Naive thymus-derived CD4-positive, alpha-beta T cell (primary cell): ENCODE measurements at places on chromosomes 16 and 17.

DNA sequence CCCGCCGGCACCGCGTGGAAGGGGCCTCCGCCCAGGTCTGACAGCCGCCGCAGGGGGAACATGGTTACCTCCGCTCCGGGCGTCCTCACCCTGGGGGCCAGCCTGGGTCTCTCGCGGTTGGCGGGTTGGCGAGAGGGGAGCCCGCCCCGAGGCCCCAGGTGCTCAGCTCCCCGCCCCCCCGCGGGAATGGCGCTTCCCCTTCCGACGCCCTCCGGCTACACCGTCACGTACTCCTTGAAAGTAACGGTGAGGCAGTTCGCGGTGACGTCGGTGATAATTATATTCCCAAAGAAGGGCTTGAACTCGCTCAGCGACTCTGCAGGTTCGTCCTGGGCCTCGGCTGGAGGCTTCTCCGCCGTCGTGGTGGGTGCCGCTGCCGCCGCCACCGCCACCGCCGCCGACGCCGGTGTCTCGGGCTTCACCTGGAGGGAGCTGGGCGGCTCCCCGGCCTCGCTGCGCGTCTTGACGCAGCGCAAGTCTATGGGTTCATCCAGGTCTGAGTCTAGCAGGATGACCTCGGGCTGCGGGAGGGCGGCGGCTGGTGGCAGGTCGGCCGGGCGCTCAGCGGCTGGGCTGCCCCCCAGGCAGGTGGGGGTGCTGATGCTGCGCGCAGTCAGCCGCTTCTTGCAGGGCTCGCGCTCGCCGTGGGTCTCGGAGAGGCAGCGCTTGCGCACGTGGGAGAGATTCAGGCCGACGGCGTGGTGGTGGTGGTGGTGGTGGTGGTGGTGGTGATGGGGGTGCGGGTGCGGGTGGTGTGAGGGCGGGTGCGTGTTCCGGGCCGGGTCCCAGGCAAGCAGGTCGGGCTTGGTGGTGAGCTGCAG lies 5.3 kb downstream of the CBX4 start:
- no peak for DNase-seq

DNA sequence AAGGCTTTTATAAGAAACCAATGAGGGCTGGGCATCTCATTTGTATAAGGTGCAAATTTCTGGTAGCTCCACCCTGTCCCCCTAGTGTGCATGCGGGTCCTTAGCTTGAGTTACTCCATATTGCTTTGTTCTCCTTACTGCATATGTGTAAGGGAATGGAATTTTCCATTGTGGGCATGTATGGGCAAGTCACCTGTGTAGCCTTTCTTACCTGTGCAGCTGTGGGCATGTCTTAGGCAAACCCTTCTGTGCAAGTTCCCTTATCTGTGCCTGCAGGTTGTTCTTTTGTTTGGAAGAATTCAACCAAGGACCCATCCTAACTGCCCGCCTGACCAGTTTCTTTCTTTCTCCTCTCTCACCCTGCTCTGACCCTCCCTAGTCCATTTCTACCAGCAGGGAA lies 122.8 kb upstream of the HS3ST4 start:
- DNase-seq: no peak

DNA sequence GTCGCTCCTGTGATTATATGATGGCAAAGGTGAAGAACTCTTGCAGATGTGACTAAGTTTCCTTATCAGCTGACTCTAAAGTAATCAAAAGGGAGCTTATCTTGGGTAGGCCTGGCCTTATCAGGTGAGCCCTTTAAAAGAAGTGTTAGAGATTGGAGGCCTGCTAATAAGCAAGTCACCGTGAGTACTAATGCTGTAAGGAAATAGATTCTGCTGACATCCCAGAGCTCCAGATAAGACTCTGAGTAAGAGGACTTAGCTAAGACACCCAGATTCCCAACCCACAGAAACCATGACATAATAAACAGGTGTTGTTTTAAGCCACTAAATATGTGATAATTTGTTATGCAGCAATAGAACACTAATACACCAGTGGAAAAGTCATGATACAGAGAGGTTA lies 99.9 kb upstream of the FAM20A start:
- DNase-seq: no peak

- no peak for DNase-seq
Observed at GRCh38 chr16:84247331-84247730, 7.5 kb upstream of the KCNG4 start.

GRCh38 chr16:9091867-9092281 lies 430 bp downstream of the HAPSTR1 start:
- DNase-seq: peak; percentile 57

- no peak for DNase-seq
Observed at GRCh38 chr17:12985431-12986293, 32.2 kb downstream of the ELAC2 start.

GRCh38 chr16:20930365-20930690 lies 29.8 kb downstream of the LYRM1 start:
- DNase-seq: no peak

DNA sequence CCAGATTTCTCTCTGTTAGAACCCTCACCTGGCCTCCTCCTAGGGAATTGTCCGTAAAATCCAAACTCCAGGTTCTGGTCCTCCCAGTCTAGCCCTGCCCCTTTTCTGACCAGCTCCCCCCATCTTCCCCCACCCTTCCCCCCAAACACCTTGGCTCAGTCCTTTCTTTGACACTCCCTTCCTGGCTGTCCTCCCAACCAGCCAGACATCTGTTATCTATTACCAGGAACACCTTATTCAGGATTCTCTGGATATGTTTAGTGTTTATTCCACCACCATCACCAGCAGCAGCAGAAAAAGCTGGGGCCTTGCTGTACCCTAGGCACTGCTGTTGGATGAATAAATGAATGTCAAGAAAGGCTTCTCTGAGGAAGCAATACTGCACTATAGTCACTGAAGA lies 4.0 kb upstream of the CMTM3 start:
- DNase-seq: no peak

DNA sequence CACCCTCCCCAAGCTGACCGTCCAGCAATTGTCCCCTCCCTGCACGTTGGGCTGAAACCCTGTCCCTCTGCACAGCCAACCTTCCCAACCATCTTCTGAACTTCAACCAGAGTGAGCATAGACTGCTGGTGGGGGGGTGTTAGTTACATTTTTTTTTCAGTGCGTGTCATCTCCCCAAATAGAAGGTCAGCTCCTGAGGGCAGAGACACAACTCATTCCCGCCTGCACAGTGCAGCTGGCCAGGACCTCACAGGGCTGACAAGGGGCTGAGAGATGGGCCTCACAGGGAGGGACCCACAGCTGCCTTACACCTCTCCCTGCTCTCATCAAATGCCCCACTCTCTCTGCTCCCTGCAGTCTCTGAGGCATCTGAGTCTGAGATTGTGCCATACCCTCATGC lies 8.4 kb downstream of the SRL start:
- no peak for DNase-seq

DNA sequence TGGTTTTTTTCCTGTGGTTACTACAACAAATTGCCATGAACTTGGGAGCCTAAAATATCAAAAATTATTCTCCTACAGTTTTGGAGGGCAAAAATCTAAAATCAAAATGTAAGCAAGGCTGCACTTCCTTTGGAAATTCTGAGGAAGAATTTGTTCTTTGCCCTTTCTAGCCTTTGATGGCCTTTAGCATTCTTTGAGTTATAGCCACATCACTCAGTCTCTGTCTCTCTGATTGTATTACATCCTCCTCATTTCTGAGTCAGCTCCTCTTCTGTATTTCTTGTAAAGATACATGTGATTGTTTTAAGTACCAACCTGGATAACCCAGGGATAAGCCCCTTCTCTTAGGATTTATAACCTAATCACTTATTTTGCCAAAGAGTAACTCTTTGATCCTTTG lies 282.0 kb downstream of the BCAS3 start:
- DNase-seq: no peak

GRCh38 chr16:27439271-27440018 lies 37.5 kb downstream of the IL21R start:
- DNase-seq: no peak

DNA sequence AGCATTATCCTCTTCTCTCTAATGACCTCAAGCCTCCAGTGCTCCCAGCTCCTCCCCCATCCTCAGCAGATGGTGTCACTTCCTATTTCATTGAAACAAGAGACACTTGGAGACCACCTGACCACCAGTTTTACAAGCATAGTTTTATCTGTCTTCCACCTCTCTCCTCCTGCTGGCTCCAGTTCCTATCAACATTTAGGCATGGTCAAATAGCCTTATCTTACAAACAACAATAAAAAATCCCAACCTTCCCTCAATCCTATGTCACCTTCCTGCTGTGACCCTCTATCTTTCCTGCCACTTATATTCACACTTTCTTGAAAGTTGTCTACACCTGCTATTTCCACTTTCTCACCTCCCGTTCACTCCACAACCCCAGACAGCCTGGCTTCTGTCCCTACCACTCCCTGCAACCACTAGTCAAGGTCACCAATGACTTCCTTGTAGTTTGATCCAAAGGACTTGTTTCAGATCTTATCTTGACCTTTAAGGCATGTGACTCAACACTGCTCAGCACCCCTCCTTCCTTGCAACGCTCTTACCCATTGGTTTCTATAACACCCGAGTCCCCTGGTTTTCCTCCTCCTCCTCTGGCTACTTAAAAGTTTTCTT lies 4.3 kb upstream of the NTN1 start:
- no peak for DNase-seq

DNA sequence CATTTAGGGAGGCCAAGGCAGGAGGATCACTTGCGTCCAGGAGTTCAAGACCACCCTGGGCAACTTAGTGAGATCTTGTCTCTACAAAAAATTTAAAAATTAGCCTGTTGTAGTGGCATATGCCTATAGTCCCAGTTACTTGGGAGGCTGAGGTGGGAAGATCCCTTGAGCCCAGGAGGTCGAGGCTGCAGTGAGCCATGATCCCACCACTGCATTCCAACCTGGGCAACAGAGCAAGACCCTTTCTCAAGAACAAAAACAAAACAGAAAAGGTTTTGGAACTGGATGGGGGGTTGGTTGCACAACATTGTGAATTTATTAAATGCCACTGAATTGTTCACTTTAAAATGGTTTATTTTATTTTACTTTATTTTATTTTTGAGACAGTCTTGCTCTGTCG lies 21.2 kb downstream of the PLXDC1 start:
- no peak for DNase-seq

DNA sequence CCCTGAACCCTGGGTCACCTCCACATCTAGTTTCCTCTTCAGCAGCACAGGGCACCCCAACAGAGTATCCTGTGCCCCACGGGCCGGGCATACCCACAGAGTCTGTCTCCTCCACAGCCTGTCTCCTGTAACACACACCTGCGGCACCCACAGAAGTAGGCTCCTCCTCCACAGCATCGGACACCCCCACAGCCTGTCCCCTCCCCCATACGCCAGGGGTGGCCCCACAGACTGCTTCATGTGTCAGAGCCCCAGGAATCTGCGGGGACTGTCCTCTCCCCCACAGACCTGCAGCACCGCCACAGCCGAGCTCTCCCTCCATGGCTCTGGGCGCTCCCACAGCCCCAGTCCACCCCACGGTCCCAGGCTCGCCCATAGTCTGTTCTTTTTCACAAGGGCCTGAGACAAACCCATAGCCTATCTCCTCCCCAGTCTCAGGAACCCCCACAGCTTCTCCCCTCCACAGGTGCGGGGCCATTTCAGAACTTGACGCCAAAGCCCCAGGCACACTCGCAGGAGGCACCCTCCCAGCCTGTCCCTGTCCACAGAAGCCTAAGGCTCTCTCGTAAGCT lies 1.4 kb downstream of the KIAA0753 start:
- no peak for DNase-seq

DNA sequence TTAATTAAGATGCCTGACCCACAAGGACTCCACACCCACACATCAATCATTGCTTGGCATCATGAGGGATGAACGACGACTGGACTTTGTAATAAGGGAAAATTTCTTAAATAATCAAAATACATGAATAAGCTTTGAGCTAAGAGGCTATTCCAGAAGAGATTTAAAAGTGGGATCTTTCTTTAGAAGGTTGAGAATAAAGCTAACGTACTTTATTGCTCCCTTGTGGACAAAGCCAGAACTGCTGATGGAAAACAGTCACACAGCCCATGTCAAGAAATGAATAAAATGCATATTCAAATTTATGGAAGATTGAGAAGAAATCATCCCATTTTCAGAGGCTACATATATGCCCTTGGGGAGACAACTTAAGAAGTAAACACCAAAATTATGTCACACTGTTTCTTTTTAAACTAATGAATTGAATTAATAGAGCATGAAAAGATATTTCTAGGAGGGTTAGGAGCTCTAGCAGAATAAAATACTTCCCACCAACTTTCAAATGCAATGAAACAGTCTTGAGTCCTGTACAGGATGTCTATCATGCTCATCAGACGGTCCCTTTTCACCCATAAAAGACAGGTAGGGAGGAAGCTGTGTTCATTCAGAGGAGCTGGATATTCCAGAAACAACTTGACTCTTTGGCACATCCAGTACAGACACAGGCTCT lies 60.2 kb upstream of the PHOSPHO1 start:
- DNase-seq: no peak
